ENCODE measurements at places on chromosomes 2 and 18.

DNA sequence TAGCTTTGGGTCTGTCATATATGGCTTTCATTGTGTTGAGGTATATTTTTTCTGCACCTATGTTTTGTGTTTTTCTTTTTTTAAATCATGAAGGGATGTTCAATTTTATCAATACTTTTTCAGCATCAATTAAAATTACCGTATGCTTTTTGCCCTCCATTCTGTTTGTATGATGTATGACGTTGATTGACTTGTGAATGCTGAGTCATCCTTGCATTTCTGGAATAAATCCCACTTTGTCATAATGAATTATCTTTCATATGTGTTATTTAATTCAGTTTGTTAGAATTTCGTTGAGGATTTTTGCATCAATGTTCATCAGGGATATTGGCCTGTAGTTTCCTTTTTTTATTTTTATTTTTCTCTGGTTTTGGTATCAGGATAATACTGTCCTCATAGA, 790.9 kb downstream of the TMEM182 start:
- no peak for DNase-seq

DNA sequence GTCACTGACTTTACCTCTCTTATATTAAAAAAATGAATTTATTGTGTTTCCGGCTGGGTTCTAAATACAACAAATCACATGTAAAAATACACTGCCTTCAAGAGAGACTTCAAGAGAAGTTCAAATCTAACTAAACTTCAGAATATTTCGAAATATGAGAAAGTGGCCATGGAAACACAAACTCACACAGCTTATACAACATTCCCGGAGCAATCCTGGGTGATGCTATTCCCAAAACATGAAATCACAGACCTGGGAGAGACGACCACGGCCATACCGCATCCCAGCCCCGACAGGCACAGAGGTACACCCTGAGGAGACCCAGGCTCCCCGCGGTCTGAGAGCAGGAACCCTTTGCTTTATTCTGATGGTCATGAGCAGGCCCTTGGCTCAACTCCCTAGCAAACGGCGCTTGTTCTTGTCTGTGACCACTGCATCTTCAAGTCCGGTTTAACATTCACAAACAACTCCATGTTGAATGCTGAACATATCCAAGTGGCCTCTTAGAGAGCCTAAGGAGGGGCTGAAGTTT, 185.4 kb upstream of the REV1 start:
- DNase-seq: no peak

DNA sequence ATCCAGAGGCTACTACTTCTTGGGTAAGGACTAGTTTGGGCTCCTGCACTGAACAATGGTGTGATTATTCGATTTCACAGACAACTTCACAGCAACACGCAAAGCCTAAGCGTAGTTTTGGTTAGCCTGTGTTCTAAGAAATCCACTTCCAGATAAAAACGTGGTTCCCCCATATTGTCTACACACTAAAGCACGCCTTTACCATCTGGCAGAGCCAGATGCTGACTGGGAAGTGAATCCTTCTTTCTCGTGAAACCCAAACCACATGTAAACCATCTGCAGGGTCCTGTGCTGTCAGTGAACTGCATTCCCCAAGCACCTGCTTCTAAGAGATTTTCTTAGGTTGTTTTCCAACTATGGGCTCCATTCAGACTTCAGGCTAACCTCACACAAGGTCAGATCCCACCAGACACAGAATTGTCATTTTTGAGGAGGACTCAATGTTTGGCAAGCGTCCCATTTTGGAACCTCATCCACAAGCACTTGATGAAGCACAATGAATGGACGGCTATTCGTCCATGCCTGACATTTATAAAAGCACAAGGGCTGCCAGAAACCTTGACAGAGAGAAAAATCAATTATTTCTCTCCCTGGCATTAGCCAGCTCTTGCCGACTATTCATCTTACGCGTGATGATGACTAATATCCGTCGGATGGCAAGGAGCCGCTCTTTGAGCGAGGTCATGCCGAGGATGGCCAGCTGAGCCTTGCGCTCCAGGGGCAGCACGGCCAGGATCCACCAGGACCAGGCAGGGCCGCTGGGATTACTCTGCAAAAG, 38.4 kb downstream of the LONRF2 start:
- no peak for DNase-seq

DNA sequence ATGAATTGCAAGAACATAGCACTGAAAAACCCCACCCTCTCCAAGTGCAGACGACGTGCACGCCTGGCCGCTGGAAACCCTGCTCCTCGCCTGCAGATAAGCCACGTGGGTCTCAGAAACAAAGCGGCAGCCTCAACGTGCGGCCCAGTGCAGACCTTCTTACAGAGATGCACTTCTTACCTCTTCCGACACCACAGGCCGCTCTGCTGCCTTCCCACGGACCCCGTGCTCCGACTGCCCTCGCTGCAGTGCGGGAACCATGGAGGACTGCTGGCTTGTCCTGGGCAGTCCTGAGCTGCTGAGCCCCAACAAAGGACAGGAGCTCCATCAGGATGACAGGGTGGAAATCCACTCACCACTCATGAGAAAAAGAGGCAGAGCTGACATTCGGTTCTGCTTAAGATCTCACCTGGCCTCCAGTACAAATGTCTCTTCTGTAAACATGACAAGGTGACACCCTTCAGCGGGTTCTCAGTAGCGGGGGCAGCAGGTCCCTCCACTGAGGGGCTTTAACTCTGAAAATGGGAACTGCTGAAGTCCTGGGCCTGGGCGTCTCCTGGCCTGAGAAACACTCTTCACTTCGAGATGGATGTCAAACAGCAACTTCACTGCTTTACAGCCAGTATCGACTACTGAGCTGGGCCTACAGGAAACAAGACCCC, 6.2 kb downstream of the COPS9 start:
- DNase-seq: no peak

GRCh38 chr2:55918856-55919255, 4.7 kb downstream of the EFEMP1 start:
- no peak for DNase-seq

DNA sequence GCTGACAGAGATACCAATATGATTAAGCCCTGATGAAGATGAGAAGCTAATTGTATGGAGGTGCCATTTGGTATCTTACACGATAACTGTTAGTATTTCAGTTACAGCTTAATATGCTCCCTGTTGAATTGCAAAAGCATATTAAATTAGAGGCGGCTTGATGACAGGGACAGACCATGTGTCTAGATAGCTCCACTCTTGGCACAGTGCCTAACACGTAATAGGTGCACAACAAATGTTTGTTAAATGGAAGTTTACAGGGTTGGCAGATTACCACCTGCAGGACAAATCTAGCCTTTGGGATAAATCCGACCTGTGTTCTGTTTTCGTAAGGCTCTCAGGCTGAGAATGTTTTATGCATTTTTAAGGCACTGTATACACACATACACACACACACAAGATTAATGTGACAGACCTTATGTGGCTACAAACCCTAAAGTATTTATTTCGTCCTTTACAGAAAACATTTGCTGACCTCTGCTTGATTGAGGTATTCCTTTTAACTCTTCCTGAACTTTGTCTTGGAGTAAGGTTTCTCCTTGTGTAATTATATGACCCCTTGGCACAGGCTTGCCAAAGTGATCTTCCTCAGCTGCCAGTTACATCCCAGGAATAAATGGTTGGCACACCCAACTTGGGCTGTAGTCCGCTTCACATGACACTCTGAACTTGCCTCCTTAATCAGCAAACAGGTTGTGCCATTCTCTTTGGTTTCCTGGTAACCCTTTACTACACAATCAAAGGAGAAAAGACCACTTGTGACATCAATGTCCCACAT, 348.9 kb downstream of the HRH4 start:
- no peak for DNase-seq

GRCh38 chr2:82316586-82316985, 2012.0 kb upstream of the LRRTM1 start:
- no peak for DNase-seq

GRCh38 chr2:25184254-25184653, 15.9 kb upstream of the POMC start:
- DNase-seq: no peak

- no peak for DNase-seq
Observed at GRCh38 chr2:43228321-43228751, 1.9 kb upstream of the ZFP36L2 start.

DNA sequence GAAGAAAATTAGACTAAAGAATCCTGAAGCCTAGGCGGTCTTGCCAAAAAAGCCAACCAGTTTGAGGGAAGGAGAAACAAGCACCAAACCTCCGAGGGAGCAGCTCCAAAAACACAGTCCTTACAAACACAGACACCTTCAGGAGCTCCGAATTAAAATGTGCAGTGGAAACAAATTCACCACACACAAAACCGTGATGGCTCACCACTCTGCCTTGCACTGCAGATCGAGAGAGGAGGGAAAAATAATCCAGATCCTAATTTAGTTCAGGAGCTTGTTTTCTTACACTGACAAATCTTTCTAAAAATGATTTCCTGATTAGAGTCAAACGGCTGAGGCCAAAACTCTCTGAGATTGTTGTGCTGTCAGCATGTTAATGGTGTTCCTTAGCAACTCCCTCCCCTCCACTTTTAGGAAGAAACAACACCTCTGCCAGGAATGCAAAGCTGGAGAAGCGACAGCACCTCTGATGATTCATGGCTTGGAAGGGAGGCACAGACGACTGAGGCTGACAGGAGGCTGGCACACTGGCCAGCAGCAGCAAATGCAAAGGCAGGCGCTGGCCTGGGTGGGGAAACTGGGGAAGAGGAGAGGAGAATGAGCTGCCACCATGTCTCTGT, 249.4 kb upstream of the KLHL29 start:
- no peak for DNase-seq

DNA sequence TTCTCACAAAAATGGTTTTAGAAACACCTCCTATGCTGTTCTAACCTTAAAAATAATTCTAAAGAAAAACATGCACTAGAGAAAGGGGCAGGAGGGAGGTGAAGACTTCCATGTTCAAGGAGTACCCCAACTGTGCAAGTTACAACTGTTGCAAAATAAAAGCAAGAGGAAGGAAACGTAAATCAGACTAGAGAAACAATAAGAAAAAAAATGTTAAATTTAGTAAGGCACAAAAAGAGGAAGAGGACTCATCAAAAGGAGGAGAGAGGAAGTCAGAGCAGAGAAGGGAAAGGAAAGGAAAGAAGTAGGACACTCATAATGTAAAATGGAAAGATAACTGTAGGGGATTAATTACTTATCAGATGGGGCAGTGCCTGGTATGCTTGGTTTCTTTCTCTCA, 34.1 kb downstream of the RAPH1 start:
- no peak for DNase-seq

DNA sequence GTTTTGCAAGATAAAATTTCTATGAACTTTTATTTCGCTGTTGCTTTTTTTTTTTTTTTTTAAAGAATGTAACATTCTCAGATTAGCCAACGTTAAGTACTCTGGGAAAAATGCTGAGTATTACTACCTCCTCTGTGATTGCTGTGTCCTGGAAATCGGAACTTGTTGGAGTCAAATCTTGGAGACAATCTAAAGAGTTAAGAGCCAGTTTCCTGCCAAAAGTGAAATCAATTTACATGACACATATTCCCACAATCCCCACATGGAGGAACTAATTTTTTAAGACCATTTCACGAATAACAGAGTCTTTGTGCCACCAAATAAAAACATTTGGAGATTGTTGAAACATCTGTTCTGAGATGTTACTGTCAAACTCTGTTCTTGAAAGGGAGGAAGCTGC, 127.8 kb downstream of the MEP1B start:
- no peak for DNase-seq

GRCh38 chr2:233934524-233934923, 17.4 kb downstream of the TRPM8 start:
- DNase-seq: no peak

DNA sequence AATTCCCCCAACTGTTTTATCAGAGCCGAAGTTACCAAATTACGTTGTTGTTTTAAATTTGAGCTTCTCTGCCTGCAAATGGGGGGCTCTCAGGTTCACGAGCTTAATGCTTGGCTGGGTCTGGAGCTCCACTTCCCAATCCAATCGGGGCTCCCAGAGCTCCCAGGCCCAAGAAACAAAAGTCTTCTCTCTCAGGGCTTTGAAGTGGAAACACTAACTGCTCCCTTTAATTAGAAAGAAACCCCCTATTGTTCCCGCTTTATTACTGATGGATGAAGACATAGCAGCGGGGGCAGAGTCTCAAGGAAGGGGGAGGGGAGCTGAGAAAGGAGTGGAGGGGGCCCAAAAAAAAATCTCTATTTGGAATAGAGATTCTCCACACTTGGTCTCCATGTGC, 15.6 kb upstream of the PKDCC start:
- no peak for DNase-seq

All from GM13976 (cell line).